ENCODE measurements at places on chromosomes 1 and 21.

GRCh38 chr21:44618504-44618903, 6.6 kb downstream of the KRTAP10-8 start:
- DNase-seq = no peak

DNA sequence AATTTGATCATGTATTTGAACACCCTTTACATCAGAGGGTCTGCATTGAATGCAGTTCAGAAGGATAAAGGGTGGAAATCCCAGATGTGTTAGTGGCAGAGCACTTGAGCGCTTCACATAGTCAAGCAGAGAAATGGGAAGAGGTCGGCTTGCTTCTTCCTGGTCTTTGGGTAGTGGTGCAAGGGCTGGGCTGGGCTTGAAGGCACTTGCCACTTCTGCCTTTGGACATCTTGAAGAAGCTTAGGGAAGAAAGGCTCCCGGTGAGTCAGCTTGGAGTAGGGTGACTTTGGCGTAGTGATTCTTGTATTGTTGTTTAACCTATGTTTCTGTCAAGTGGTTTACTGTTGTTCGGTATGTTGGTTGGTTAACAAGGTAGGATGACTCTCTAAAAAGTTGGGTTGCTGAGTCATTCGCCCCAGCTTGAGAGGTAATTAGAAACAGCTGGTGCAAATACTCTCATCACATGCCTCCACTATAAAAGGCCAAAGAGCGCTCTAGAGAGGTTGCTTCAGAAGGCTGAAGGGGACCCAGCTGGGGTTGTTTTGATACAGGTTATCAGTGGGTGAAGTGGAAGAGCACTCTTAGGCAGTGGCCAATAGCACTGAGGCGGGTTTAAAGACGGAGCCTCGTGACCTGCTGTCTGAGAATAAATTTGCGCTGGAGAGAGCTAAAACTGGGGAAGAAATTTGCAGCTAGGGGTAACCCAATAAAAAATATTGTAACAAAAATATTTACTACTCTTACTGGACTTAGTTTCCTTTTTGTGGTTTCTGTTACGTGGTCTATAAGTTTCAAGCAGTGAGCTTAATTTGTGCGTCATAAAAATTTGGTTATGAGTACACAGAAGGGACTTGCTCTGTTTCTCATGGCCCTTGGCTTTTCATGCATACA, 1.4 kb downstream of the BACH1 start:
- peak; percentile 47 for DNase-seq

- DNase-seq = no peak
These were observed 13.4 kb downstream of the PKN2 start for GRCh38 chr1:88697503-88697902.

- no peak for DNase-seq
These were observed 5.0 kb downstream of the KDM5B start for GRCh38 chr1:202802998-202803932.

GRCh38 chr1:96973605-96974004, 252.0 kb downstream of the PTBP2 start:
- DNase-seq = no peak

- DNase-seq = no peak
These were observed 90.1 kb downstream of the NTPCR start for GRCh38 chr1:233040494-233040893.

- no peak for DNase-seq
These were observed 181.6 kb upstream of the CACYBP start for GRCh38 chr1:174818014-174818616.

DNA sequence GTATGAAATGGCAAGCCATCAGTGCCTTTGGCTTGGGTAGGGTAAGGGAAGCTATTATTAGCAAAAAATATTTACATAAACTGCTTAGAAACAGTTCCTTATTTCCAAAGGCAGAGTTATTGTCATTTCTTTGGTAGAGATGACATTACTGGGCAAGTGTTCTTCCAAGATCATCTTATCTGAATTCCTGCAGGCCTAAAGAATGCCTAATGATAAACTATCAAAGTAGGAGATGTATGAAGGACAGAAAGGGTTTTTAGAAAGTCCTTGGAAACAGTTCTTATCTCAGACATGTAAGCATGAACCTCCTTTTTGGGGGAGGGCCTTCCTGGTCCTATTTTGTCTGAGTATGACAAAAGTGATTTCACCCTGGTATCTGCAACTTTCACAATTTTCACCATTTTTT, 5.1 kb upstream of the FRRS1 start:
- peak; percentile 73 for DNase-seq

DNA sequence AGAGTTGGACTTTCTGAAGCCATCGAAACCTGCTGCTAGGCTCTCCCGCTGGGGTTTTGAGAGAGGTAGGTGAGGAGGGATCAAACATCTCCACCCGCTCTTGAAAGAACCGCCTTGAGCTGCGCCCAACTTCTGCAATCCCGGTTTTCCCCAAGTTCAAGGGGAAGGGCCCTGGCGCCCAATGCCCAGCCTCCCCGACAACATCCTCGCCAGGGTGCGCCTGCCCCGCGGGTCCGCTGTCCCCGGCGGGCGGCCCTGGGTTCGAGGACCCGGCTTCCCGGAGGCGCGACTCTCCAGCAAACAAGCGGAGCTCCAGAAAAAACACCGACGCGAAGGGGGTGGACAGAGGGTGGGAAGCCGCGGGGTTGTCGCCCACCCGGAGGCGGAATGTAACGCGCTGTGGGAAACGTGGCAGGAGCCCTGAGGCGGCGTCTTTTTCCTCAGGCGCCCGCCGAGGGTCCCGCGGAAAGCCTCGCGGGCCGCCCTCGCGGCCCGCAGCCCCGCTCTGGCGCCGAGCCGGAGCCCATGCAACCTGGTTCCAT, 607 bp downstream of the BTG3 start:
- no peak for DNase-seq

DNA sequence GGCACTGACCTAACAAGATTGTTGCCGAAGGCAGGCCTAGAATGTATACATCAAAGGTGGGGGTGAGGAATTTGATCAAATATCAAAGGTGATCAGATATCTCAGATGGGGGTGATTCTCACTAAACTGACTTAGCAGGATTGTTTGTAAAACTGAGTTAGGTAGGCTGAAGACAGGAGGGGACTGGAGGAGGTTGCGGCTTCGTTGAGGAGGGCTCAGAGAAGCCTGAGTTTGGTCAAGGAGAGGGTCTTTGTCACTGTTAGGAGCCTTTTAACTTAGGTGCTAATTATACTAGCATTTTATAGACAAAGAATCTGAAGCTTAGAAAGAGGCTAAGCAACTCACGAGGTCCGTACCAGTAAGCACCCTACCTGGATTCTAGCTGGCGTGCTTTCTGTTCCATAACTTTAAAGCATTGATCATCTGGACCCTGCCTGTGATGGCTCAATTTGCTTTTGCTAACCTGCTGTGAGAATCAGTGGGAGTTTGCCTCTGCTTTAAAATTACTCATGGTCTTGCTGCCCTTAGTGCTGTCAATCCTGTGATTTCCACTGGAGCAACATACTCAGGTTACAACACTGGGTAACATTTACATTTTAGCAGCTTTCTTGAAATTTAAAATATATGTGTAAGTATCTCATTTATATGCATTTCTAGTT, 49.8 kb downstream of the ITSN1 start:
- no peak for DNase-seq

DNA sequence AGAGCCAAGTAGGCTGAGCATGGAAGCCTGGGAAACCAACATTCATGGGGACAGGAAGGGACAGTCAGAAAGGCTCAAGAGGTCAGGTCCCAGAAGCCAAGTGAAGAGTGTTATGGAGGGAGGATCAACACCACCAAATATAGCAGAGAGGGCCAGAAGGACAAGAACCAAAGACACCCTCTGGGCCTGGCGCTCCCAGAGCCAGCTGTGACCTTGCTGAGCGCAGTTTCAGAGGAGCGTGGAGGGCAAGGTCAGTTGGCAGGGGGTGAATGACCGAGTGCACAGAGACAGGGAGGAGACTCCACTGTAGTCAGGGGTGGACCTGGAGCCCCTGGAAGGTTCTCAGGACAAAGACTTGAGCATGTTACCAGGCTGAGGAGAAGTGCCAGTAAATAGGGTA, 4.4 kb upstream of the ASCL5 start:
- DNase-seq = no peak

GRCh38 chr21:44649521-44650100, 3.4 kb downstream of the KRTAP10-11 start:
- no peak for DNase-seq

- DNase-seq = no peak
These were observed 123.2 kb upstream of the BARHL2 start for GRCh38 chr1:90840352-90840751.

DNA sequence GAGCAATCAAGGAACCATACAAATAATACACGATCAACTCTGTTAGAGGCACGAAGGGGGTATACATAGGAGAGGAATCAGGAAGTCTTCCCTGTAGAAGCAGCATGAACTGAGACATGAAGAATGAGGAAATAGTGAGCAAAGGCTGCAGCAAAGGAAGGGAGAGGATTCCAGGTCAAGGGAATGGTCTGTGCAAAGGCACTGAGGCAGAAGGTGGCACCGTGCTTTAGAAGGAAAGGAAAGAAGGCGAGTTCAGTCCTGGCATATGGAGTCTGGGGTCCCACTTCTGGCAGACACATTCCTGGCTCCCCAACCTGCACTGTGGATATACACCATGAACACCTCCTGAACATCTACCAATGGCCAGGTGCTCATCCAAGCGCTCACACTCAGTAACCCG, 56.1 kb downstream of the GLIS1 start:
- DNase-seq = peak; percentile 6

GRCh38 chr1:68231627-68232288, 565 bp downstream of the WLS start:
- DNase-seq = peak; percentile 82

GRCh38 chr1:181469829-181470228, 13.5 kb upstream of the CACNA1E start:
- DNase-seq = peak; percentile 95

- DNase-seq = peak; percentile 97
These were observed 2.8 kb upstream of the ENAH start for GRCh38 chr1:225655509-225656258.

GRCh38 chr1:93255222-93256079, 74.9 kb downstream of the CCDC18 start:
- DNase-seq = no peak

DNA sequence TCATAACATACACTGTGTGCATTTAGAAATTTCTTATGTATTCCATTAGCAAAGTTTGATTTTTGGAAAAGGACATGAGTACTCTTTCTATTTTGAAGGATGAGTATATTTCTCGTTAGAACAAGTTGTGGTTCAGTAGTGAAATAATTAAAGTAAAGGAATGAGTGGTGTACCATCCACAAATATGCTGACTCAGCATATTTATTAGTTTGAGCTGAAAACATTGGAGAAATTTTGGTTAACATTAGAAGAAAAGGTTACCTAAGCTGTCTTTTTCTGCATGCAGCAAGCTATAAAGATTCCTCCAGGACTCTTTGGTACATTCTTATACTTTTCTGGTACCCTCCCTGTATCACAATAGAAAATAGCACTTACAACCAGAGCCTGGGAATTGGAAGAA, 5.7 kb upstream of the OR2L5 start:
- DNase-seq = no peak

DNA sequence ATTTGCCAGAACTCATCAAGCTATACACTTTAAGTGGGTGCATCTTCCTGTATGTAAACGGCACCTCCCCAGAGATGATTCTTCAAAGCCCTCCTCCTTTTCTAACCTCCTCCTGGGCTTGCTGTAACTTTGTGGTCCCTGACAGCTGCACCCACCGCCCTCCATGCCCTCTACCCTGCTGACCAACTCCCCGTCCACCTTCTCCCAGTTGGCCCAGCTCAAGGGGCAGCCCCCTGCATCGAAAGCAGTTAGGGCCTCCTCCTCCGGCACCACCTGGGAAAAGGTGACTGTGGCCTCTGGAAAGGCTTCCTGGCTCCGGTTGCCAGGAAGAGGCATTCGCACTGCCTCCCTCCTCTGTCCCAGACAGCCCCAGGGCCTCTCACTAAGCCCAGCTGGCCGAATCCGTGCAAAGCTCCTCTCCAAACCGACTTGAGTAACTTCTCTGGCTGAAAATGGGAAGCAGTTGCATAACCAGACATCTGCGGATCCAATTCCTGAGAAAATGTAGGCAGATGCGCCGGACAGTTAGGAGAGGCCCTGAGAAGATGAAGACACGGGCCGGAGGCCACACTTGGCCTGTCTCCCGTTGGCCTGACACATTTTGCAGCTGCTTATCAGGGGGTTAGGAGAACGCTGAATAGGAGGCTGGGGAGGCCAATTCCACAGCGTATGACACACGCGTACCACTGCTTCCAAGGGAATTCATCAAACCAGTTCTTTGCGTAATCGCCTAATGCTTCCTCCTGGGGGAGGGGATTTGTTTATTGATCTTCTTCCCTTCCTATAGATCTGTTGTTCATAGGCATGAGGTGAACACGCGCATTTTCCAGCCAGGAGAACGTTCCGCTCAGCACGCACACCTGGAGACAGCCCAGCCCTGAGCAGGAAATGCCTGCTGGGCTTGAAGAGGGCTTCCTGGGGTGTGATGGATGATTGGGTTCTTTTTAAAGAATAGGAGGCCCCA, 48.7 kb upstream of the COL6A2 start:
- peak; percentile 99 for DNase-seq

DNA sequence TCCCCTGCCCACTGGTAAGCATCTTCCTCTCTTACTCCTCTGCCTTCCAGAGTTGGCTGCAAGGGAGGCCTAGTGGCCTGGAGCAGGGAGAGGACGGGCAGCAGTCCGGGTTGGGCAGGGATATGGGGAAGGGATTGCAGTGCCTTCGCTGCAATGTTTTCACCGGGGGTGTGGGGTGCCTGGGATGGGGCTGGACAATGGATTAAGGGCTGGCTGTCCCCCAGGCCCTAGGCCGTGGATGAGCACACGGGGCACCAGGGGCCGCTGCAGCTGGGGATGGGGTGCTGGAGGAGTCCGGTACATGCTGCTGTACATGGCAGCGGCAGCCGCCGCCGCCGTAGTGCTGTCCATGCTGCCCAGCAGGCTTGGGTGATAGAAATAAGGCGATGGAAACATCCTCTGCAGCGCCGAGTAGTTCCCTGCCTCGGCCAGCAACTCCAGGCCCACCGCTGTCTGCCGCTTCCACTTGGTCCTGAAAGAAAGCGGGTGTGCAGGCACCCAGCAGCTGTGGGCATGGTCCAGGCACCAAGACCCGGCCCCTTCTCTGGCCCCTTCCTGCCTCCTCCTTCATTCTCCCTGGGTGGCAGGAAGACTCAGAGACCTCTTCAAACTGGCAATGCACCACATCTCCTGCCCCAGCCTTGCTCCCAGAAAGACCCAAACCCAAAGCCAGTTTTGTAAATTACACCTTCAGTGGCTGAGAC, 4.8 kb downstream of the BARHL2 start:
- DNase-seq = no peak

DNA sequence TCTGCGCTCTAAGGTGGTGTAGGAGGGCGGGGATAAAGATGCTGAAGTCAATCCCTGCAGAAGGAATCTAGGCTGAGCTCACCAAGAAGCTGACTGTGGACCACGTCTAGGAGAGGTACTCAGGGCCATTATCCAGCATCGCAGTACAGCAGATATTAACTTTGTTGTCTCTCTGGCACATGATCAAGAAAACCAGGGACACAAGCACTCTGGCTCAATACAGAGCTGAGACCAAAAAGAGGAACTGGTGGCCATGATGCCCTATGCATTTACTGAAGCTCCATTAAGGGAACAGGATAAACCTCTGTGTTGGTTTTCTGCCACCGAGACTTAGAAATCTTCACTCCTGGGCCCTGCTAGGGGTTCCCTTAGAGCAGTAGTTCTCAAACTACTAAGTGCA, 38.0 kb upstream of the ANGPTL7 start:
- no peak for DNase-seq
